Stimulated activated CD4-positive, alpha-beta T cell treated with anti-CD3 and anti-CD28 coated beads, Interleukin-12 subunit alpha, Interleukin-12 subunit beta, amount 100 ng/mL, for 24 hours (primary cell): ENCODE measurements at places on chromosomes 11 and 22.
A peak's percentile ranks its signal among the peaks of the same experiment; 100 is the strongest.

- no peak for DNase-seq
These were observed 2.4 kb downstream of the CHEK1 start for GRCh38 chr11:125627236-125627910.

- DNase-seq: no peak
These were observed 462 bp downstream of the UBE2L6 start for GRCh38 chr11:57566905-57567514.

DNA sequence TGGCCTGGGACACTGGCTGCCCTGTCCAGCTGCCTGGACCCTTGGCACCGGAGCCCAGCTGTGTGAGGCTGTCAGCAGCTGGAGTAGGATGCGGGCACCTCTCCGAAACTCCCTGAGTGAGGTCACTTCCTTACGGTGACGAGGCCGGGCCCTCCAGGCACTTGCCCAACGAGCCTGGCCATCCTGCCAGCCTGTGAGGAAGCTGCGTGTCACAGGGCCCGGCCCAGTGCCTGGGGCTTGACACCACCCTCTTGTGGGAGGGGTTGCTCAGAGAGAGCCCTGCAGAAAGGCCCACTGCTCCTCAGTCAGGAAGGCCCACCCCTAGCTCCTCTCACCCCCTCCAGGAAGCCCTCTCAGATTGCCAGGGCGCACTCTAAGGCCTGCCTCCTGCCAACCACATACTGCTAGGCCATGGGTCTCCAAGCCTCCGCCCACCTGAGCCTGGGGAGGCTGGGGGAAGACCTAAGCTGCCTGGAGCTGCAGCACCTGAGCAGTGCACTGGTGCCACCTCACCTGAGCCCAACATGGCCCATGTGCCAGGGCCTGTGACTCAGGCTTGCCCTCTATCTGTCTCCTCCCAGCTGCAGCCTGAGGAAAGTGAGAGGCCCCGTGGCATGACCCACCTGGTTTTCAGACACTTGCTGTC lies 4.3 kb upstream of the PHLDA2 start:
- DNase-seq: no peak

DNA sequence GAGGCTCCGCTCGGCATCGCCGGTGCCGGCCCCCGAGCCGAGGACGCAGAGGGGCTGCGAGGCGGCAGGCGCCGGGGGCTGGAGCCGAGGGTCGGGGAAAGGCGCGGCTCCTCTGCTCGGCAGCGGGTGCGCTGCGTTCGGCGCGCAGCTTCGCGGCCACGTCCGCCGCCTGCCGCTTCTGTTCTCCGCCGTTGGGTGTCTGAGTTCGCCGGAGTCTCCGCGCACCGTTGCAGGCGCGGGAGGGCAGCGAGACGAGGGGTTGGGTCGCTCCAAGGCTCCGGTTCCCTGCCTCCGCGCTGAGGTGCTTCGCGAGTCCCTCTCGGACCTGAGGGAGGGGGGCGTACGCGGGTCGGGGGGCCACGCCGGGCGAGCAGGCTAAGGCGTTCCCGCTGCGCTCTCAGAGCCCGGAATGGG lies 347 bp downstream of the MN1 start:
- DNase-seq: no peak

- no peak for DNase-seq
These were observed 21.0 kb upstream of the TOLLIP start for GRCh38 chr11:1330473-1330872.

DNA sequence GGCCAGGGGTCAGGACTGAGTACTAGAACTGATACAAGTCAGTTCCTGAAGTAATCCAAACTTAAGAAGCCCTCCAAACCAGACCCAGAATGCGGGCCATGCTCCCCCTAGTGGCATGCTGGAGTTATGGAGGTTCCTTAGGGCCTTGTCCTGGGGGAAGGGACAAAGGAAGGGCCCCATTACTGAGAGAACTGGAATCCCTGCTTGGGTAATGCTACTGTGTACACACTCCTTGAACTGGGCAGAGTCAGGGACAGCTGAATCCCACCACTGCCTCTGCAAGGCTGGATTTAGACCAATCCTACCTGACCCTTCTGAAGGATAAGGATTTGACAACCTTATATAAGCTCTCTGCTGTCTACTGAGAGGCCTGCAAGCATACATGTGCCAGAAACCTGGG lies 97.3 kb upstream of the AKIP1 start:
- DNase-seq: peak; percentile 51

GRCh38 chr22:28983788-28984441 lies 77.7 kb downstream of the C22orf31 start:
- no peak for DNase-seq

DNA sequence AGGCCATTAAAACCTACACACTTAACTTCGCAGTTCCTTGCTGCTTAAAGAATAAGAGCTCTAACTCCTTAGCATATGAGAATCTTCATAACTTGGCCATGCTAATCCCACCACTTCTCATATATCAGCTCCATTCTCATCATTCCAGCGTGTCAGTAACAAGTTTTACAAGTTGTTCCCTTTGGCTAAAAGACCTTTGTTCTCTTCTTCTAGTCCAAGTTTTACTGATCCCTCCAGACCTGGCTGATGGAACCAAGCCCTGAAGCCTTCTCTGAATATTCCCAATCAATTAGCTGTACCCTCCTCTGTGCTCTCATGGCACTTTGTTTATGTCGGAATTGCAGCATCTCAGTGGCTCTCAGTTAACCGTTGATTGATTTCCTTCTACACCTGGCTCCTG lies 35.8 kb downstream of the GAB2 start:
- DNase-seq: no peak

GRCh38 chr11:10597877-10598351 lies 29.4 kb upstream of the LYVE1 start:
- no peak for DNase-seq

DNA sequence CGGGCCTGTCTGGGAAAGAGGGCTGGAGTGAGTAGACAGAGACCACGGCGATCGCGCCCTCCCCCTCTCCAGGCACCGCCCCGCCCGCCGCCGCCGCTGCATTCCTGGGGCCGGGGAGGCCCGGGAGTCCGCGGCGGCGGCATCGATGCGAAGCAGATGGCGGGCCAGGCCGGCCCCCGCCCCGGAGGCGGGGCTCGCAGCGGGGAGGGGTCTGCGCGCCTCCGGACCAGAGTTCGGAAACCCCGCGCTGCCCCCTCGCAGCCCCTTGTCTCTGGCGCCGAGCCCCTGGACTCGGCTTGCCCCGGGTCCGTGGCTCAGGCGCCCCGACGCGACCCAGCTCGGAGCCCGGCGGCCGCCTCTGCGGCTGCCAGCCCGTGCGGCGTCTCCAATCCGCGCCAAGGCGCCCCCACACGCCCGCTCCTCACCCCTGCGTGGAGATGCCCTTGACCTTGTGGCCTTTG lies 1.3 kb downstream of the SCARF2 start:
- DNase-seq: no peak

- no peak for DNase-seq
These were observed 2241.0 kb upstream of the RAG2 start for GRCh38 chr11:38839071-38839470.

GRCh38 chr11:19246816-19247215 lies 6.1 kb upstream of the E2F8 start:
- DNase-seq: no peak
